NT2/D1 (cell line): ENCODE measurements at places on chromosomes 2 and 18.

GRCh38 chr18:62601871-62602270 is 79.0 kb downstream of the ZCCHC2 start:
- DNase-seq = no peak

DNA sequence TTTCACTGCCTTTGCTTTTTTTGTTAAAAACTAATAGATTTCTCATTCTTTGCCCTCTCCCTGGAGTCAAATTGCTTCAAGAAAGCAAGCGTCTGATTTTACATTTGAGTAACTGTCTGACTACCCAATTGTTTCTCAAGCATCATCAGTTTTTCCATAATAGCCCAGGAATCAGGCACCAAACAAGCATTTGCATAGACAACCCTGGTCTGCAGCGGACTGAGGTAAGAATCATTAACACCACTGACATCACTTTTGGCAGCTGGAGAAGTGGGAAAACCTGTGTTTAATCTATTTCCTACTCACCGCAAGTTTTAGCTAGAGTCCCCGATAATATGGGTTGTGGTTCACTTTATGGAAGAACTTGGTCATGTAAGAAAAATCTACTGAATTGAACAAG is 55.7 kb downstream of the IRS1 start:
- no peak for DNase-seq

DNA sequence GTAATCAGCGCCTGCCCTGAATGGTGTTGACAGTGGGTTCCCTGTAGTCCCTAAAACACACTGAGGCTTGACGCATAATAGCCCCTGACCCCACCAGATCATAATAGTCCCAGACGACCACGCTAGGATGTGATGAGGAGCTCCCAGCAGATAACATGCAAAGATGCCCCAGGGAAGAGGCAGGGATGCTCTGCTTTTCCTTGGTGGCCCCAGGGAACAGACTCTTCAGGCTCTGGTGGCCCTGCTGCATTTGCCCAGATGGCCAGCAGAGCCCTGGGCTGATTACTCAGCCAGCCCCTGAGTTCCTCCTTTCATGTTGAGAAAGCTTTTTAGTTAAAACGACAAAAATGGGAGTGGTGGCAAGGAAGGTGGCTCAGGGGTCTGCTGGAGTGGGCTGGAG is 5.9 kb upstream of the NCKAP5 start:
- DNase-seq = no peak

DNA sequence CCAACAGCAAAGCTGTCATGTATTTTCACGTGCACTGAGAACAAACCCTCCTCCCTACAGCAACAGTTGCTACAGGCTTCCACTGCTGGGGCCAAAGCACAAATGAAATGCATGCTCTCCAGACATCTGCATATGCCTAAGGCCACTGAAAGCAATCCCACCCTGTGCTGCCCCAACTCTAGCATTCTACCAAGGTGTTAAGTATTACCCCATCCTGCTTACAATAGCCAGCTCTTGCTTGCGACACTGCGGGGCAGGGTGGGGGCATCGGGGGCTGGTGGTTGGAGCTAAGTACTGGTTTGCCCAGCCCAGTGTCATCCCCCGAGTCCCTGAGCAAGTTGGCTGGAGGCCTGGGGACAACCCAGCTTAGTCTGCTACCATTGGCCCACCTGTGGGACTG is 742.5 kb downstream of the TDRD15 start:
- DNase-seq = peak; percentile 23

DNA sequence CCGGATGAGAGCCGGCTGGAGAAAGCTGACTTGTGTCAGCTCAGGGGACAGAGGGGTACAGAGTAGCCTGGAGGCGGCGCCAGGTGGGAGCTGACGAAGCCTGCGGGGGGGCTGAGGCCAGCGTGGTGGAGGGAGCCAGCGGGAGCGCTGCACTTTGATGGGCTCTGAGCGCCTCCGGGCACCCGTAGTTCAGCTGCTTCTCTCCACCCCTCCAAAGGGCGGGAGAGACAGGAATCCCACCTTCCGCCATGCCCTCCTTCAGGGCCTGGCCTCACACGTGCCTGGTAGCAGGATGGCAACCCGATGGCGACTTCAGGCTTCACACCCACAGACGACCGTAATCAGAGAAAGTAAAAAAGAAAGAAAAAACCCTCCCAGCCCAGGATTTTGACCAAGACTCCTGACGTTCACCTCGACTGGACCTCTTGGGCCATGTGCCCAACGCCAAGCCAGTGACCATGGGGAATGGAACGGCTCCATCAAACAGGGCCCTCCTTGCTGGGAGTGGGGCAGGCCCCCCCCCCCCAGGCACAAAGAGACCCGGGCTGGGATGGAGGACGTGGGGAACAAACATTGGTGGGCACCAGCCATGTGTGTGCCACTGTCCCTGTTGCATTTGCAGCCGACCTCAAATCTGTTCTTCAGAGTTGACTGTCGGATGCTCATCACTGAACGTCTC is 60.7 kb upstream of the ASAP2 start:
- no peak for DNase-seq

DNA sequence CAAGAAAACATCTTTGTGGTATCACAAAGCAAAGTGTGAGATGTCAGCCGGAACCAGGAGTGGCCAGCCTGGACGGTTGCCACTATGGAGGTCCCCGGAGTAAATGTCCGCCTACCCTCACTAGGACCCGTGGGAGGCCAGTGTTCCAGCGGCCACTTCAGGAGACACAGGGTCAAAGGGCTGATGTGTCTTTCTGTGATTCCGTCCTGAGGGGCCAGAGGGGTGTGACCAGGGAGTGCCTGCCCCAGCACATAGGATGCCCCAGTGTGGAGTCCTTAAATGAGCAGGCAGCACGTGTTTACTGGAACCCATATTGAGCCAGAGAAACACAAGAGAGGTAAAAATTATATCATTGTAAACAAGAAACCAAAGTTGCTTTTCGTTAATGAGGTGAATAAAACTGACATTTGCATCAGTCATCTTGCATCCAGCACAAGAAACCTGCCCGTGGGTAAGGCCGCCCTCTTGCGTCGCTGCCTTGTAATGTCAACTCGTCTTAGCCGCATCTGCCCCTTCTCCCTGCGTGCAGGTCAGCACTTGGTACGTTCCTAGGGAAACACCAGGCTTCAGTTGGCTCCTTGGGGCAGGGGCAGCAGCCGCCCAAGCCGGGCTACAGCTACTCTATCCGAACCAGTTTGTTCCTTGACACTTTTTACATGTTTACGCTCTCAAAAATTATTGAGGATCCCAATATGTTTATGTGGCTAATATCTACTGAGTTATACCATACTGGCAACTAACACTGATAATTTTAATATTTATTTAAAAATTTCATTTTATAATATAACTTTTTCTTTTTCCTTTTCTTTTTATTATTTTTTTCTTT is 46.7 kb upstream of the LAPTM4A start:
- DNase-seq = peak; percentile 94

GRCh38 chr2:170394641-170395387 is 216.9 kb downstream of the MYO3B start:
- DNase-seq = no peak

- DNase-seq = no peak
Observed at GRCh38 chr18:59484561-59485328, 125.7 kb upstream of the LMAN1 start.

DNA sequence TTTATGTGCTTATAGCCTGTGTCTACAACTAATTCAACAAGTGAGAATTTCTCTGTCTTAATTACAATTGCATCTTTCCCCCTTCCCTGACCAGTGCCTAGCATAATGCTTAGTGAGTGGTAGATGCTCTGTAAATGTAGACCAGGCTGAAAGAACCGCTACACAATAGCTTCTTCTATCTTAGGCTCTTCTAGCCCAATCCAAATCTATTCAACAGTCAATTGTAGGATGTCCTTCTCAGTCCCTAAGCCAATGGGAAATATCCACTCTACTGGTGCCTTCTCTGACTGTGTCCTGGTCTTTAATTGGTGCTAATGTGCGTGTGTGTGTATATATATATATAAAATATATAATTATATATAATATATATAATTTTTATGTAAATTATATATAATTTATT is 34.1 kb upstream of the GCC2 start:
- DNase-seq = no peak

DNA sequence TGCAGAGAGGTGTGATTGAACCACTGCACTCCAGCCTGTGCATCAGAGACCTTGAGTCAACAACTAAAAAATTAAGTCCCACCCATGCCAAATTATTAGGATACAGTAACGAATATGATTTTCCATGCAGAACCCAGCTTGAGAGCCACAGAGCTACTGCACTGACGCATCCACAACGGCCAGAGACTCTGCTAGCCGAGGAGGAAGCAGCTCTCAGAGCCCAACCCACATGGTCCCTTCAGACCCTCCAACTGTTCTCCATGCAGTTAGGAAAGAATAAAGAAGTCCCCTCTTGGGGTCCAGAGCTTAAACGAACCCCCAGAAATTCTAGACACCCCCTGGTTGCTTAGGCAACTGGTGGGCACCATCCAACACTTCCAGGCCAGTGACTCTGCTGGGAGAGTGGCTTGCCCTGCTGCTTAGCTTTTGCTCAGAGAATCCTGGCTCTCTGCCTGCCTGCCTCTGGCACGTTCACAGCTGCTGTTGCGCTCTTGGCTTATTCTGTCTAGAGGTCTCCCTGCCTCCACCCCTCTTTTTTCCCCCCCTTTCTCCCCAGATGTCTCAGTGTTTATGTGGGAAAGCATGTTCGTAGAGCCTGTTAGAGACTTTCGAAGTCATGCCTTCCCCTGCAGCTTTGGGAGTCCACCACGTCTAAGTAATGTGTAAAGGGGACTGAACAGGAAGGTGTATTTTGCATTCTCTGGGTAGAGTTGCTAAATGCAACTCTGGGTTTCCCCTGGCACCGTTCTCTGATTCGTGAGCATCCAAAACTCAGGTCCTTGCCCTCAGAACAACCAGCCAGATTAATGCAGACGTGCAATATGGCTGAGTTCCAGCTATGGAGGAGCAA is 26.0 kb upstream of the SP3 start:
- no peak for DNase-seq

DNA sequence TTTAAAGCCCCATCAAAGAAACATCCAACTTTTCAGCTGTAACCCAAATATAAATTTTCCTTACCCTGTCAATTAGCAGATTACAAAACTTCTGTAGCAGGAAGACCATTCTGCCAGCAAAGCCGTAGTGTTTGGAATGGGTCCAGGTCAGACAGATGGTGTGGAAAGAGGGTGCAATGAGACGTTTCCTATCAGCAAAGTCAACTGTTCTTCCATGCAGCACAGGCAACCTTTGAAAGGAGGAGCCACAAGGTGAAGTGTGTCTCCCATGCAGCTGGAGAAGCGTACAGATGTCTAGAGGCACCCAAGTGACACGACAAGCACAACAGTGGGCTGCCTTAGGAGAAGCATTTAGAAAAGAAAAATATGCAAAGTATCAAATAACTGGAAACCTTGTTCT is 83.7 kb downstream of the SP3 start:
- DNase-seq = no peak

GRCh38 chr2:56754627-56755026 is 570.8 kb downstream of the CCDC85A start:
- no peak for DNase-seq

DNA sequence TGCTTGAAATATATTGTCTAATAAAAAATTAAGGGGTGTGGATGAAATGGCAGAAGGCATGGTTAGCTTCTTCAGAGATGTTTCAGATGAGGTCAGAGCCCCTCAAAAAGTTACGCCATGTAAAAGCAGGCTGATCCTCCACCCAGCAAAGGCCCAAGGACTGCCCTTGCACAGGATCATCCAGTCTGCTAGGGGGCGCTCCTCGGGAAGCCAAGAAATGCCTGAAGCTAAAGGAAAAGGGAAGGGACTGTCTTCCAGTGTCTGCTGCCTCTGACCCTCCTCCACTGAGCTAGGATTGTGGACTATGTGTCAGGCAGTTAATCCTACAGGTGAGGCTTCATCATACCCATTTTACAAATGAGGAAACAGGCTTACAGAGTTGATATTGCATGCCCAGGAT is 33.8 kb upstream of the TEX51 start:
- no peak for DNase-seq

GRCh38 chr2:135471106-135471505 is 59.9 kb downstream of the ZRANB3 start:
- no peak for DNase-seq

GRCh38 chr2:121071034-121071504 is 213.9 kb downstream of the TFCP2L1 start:
- no peak for DNase-seq

DNA sequence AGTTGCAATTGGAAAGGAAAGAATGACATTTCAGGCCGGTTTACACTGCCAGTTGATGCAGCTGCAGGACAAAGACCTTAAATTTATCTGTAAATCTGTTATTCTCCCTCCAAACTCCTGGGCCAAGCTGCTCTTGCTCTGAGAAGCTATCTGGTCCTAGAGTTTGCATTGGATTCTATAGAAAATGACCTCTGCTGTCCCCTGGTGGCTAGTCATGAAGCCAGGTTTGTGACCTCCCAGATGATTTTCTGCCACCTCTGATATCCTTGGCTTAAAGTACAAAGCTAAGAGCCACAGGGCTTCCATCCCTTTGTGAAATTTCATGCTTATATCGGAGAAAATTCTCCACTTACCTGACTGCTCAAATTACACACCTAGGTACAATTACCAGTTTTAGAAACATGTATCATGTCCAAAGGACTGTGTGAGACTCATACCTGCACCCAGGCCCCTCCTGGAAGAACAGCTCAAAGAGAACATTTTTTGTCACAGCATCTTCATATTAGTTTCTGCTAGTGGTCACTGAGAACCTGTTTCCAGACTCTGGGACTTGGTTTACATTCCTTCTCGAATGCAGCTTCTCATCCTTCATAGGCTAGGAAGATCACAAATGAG is 28.9 kb upstream of the IER3IP1 start:
- DNase-seq = peak; percentile 33

- no peak for DNase-seq
Observed at GRCh38 chr2:15223887-15224286, 337.2 kb downstream of the NBAS start.

- DNase-seq = no peak
Observed at GRCh38 chr2:223232285-223232684, 180.3 kb downstream of the KCNE4 start.

DNA sequence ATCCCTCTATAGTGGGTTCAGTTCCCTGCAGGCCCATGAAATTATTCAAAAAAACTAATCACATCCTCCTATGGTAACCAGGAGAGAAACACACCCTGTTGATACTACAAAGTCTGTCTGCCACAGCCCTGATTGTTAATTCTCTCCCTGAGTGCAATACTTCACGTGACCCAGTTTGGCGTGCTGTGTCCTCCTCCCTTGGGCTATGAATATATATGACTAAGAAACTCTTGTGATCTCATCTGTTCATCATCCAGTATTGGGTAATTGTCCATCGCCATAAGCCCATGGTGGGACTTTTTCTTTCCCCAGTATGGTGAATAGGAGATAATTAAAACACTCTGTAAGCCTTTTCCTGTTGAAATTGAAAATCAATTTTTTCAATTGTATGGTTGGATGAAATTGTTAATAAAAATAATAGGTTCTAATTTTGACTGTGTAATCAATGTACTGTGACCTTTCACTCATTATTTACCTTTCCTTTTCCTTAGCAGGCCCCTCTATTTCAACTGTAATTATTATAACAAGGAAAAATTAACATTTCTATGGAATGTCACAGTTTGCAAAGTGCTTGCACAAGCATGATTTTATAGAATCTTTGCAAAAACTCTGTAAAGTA is 1822.6 kb downstream of the SUCLG1 start:
- no peak for DNase-seq

- peak; percentile 13 for DNase-seq
Observed at GRCh38 chr2:127324635-127325034, 30.7 kb upstream of the ERCC3 start.
